ENCODE measurements at places on chromosomes 5 and 9. TPM values are rescaled to one million over a fixed set of nuclear protein-coding genes. Genes with fewer than 3 reads are reported as not detected.

SPZ1 gene
- total RNA-seq = not detected

- no peak for DNase-seq
Observed at GRCh38 chr5:30194595-30194994, 998.9 kb upstream of the CDH6 start.

- DNase-seq = no peak
Observed at GRCh38 chr9:316382-316965, 101.8 kb downstream of the DOCK8 start.

CNTNAP3 gene
- not detected for total RNA-seq

OR1J2 gene
- not detected for total RNA-seq

DNA sequence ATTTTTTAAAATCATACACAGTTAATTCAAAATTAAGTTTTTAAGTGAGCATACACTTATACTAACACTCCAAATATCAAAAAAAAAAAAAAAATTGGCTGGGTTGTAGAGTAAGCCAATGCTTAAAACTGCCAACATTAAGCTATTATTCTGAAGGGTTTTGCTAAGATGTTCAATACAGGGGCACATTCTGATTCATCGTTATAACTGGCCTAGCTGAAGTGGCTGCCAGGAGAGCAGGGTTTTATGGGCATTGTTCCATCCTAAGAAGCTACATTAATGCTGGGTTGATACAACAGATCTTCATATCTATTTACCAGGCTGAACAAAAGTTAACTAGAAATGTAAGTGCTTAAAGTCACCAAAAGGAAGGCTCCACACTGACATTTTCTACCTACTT is 13.4 kb downstream of the ELAVL2 start:
- no peak for DNase-seq

GRCh38 chr5:137190441-137190840 is 308.7 kb downstream of the SPOCK1 start:
- no peak for DNase-seq

GRCh38 chr5:83368319-83368718 is 103.2 kb upstream of the VCAN start:
- no peak for DNase-seq

DNA sequence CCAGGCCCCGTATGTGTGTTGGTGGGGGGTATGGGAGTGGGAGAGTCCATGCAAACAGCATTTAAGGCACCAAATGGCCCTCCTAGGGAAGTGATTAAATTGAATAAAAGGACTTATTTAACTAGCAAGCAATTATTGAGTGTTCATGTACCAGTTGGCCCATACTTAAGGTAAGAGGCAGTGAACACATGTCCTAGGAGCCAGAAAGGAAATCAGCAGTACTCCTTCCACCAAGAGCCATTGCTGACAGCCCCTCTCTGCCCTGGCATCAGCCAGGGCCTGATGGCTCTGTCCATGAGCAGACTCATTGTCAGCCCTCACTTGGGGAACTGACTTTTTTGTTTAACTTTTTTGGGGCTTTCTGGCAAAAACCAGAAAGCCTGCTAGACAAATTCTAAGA is 10.4 kb upstream of the SHROOM1 start:
- no peak for DNase-seq

CXCL14 gene
- total RNA-seq = not detected

CBY3 gene
- total RNA-seq = 0.35 TPM

- no peak for DNase-seq
Observed at GRCh38 chr5:156834916-156835315, 15.2 kb upstream of the PPP1R2B start.

GRCh38 chr9:37300620-37301019 is 121.9 kb upstream of the GRHPR start:
- DNase-seq = no peak

DNA sequence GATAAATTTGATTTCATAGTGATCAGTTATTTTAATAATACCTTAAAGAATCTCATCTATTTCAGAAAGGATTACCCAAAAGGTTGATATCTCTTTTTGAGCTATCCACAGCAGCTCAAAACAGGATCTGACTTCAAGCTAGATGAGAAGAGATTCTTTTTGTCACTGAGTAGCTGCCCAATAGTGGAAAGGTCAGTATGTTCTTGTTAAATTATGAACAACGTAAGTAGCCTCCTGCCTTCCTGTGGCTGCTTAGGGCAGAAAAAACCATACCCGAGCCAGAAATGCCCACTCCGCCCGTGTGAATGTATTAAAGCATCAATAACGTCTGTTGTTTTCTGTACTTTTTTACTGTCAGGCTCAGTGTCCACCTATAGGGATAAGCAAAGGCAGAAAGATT is 51.3 kb upstream of the PRUNE2 start:
- DNase-seq = no peak

RICTOR gene
- total RNA-seq = 48.1 TPM

GRCh38 chr5:173775261-173776197 is 112.6 kb upstream of the CPEB4 start:
- no peak for DNase-seq

TLX3 gene
- total RNA-seq = not detected

All from activated CD4-positive, alpha-beta T cell treated with anti-CD3 and anti-CD28 coated beads, Interleukin-2, amount 10 ng/mL, durations not matched to agents 7 days and 5 days (primary cell).